Mammary epithelial cell (primary cell): ENCODE measurements at places on chromosomes 2 and 18.

GRCh38 chr2:167048829-167049228, 160.5 kb downstream of the XIRP2 start:
- no peak for DNase-seq

GRCh38 chr2:47051562-47051961, 103.5 kb downstream of the STPG4 start:
- DNase-seq, result no peak

GRCh38 chr18:30387401-30387800, 655.1 kb downstream of the DSC3 start:
- DNase-seq, result peak; percentile 6

GRCh38 chr2:11631462-11631861, 38.5 kb downstream of the NTSR2 start:
- DNase-seq, result peak; percentile 91

DNA sequence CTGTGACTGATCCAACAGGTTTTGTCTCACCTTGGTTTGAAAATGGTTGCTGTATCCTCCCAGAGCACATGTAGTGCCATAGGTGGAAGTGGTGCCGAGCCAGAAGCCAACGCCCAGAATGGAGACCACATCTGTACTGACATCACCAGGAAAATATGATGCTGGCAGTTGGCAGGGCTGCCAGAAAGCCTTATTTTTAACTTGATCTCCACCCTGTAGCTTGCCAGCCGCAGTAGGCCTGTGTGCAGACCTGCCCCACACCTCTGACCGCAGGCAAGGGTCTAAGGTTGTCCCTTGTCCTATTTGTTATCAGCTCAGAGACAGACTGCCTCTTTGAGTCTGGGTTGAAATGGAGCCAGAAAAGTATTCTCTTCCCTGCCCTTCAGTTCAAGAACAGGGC, 123.5 kb upstream of the EML6 start:
- peak; percentile 95 for DNase-seq
